ENCODE measurements at places on chromosomes 5 and 9.
A peak's percentile ranks its signal among the peaks of the same experiment; 100 is the strongest.

- DNase-seq: peak; percentile 43
Measured at GRCh38 chr5:58459146-58460001, 512 bp downstream of the PLK2 start.

GRCh38 chr9:2872931-2873323, 29.0 kb upstream of the PUM3 start:
- no peak for DNase-seq

- DNase-seq: no peak
Measured at GRCh38 chr9:122179690-122180074, 20.0 kb downstream of the MORN5 start.

- no peak for DNase-seq
Measured at GRCh38 chr5:62616615-62617277, 38.1 kb downstream of the LRRC70 start.

DNA sequence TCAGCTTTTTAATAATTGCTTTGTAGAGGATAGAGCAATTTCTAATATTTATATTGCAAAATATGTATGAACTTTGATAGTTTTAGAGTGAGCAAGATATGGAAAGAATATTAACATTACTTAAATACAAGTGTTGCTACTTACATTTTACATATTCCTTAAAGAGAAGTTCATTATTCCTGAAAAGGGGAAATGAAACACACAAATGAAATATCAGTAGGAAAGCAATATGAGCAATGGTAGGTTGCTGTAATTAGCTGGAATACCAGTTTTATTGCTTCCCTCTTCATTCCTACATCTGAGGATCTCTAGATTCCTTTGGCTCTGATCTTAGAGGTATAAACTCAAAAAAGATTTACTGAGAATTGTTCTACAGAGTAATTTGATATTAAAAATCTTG, 414.1 kb downstream of the FAM170A start:
- DNase-seq: no peak

- no peak for DNase-seq
Measured at GRCh38 chr5:157892974-157893373, 34.0 kb upstream of the CLINT1 start.

- DNase-seq: peak; percentile 5
Measured at GRCh38 chr5:59845730-59846129, 47.8 kb downstream of the PDE4D start.

- DNase-seq: no peak
Measured at GRCh38 chr5:775961-776861, 8.3 kb downstream of the ZDHHC11B start.

- DNase-seq: no peak
Measured at GRCh38 chr5:142795251-142795650, 25.1 kb downstream of the ARHGAP26 start.

GRCh38 chr9:4137681-4138099, 162.2 kb downstream of the GLIS3 start:
- no peak for DNase-seq

DNA sequence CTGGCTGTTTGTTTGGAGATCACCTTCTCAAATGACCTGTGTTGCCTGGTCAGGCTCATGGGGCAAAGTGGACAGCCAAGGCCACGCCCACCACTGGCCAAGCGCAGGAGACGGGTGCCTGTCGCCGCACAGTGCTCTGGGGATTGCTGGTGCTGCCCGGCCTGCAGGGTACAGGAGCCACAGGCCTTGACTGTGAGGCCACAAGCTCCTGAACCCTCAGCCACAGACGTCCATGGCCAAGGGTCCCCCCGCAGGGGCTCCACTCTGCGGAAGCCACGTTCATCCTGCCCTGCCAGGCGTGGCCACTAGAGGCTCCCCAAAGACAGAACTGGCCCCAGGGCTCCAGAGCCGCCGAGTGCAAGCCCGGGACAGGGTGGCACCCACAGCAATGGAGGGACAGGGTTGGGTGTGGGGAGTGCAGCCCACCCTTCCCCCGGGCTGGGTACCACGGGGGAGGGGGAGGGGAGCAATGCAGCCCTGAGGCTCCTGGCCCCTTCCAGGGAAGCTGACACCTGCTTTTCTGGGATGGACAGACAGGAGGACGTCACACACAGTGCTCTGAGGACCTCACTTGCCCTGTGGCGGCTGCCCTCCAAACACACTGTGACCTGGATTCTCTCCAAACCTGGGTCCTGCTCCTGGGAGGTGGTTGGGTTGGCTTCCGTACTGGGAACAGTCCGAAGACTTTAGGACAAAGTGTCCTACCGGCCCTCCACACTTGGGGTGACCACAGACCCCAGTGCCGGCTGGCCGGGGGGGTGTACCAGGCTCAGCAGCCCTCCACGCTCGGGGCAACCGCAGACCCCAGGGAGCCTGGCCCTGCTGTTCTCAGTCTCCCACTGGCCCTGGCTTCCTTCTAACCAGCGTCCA, 21.5 kb downstream of the TPPP start:
- peak; percentile 87 for DNase-seq

- no peak for DNase-seq
Measured at GRCh38 chr5:5969942-5970483, 408.3 kb downstream of the MED10 start.

- DNase-seq: no peak
Measured at GRCh38 chr5:157546456-157547100, 29.0 kb downstream of the ADAM19 start.

DNA sequence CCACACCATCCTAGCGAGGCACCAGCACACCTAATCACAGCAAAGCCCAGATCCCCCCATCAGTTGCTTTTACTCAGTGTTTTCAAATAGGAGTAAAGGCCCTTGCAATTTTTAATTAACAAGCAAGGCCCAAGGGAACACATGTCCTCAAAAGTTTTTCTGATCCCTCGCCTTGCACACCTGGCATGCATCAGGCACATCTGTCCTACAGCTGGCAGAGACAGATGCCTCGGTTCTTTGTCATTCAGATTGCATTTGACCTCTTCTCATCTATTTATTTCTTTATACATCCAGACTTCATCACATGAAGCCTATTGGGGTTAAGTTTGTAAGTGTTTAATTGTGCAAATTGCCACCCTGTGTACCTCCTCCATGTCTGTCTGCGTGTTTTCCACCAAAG, 241.4 kb downstream of the MARCHF11 start:
- DNase-seq: no peak

- no peak for DNase-seq
Measured at GRCh38 chr5:160330212-160330611, 17.8 kb upstream of the CCNJL start.

DNA sequence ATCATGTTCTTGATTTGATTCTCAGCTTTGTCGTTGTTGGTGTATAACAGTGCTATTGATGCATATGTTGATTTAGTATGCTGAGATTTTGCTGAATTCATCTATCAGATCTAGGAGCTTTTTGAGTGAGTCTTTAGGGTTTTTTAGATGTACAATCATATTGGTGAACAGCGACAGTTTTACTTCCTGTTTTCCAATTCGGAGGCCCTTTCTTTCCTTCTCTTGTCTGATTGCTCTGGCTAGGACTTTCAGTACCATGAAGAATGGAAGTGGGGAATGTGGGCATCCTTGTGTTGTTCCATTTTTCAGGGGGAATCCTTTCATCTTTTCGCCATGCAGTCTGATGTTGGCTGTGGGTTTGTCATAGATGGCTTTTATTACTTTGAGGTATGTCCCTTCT, 100.4 kb downstream of the SGCD start:
- DNase-seq: no peak

DNA sequence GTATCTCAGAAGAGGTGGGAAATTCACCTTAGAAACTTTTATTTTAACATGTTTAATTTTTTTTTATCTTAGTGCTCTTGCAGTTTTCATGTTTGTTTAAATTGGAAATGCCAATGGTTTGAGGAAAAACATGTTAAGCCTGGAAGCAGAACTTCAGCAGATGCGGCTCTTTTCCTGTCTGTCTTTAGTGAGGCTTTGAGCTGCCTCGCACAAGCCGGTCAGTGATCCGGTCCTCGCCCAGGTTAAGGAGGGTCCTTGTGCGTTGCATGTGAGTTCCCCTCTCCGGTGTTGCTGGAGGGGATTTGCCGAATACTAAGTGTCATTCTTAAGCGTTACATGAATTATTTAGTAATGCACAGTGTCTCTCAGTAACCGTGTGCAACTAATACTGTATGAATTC, 9.4 kb upstream of the PLEKHG4B start:
- no peak for DNase-seq

DNA sequence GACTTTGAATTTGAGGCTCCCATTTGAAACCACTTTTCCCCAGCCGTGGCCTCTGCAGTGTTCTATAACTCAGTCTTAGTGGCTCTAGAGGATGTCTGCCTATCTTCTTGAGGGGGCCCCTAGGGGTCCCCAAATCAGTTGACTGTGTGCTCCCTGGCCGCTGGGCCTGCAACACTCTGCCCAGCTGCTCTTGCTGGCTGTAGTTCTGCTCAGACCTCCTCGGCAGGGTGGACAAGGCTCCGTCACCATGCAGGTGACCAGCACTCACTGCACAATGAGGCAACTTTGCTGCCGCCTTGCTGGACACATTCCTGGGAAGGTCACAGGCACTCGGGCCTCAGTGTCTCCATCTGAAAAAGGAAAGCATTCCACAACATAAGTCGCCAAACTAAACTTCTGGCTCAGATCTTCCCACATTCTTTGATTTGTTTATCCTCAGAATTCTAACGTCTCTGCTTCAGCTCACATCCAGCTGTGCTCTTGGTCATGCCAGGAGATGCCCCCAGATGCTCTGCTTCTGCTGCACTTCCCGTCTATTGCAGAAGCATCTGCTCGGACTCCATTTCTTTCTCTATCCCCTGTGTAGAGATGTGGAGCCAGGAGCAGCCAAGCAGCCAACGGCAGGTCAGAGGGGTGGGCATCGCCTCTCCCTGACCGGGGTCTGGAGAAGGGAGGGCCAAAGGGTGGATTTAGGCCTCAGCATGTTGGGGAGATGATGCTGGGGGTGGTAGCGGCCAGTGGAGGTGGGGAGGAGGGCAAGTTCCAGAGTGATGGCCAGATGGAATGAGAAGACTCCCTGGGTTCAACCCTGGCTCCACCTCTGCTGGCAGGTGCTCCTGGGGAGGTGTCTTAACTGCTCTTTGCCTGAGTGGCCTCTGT, 133.6 kb downstream of the MVB12B start:
- DNase-seq: no peak
